ENCODE measurements at places on chromosomes 6 and 20.
A peak's percentile ranks its signal among the peaks of the same experiment; 100 is the strongest.

DNA sequence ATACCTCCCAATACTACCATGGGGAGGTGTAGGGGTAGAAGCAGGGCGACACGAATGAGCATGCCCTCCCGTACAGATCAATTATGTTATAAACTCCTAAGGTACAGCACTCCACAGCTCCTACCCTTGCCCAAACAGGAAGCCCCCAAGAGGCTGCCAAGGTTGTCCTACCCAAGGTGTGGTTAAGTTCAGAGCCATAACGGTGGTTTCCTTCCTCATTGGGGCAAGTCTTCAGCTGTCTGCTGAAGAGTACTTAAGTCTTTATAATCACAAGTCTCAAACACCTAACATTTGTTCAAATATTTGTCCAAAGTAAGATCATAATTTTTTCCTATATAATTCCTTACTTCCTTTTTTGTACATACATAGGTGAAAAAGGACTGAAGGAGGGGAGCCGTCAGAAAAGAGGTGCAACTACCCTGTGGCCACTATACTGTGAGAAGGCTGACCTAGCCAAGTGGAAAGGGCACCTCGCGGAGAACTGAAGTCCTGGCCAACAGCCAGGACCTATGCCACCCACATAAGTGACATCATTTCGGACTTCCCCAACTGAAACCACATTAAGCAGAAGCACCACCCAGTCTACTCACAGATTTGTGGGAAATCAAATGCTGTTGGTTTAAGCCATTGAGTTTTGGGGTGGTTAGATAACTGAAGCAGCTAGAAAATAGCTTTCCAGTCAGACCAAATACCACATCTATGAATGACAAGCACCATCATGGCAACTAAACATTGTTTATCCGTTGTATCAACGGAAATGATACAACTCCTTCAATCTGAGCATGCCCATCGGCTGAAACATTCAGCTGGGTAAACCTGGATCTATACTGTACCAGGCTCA is 2.9 kb upstream of the RAB22A start:
- DNase-seq = peak; percentile 44

DNA sequence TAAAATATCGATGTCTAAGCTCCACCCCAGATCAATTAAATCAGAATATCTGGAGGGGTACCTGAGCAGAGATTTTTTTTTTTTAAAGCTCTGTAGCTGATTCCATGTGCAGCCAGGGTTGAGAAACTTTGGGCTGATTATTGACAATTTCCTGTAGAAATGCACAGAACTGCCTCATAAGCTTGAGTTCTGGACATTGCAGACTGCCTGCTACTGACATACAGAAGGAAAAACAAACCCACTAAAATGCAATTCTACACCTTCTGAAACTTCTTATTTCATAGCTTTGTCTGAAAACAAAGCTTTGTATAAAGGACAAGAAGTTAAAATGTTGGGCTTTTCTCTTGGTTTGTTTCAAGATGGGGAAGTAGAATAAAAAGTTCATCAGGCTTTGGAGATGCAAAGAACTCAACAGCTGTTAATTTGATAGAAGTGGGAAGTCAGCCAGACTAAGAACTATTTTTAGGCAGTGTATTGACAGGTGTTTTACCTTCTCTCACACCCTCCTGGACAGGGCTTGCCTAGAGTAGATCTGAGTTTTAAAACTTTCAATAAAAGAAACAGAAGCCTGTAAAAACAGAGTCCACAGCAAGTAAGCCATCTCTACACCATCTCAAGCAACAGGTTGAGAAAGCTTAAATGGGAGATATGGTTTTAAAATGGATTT is 147.7 kb downstream of the KCNQ5 start:
- DNase-seq = no peak

DNA sequence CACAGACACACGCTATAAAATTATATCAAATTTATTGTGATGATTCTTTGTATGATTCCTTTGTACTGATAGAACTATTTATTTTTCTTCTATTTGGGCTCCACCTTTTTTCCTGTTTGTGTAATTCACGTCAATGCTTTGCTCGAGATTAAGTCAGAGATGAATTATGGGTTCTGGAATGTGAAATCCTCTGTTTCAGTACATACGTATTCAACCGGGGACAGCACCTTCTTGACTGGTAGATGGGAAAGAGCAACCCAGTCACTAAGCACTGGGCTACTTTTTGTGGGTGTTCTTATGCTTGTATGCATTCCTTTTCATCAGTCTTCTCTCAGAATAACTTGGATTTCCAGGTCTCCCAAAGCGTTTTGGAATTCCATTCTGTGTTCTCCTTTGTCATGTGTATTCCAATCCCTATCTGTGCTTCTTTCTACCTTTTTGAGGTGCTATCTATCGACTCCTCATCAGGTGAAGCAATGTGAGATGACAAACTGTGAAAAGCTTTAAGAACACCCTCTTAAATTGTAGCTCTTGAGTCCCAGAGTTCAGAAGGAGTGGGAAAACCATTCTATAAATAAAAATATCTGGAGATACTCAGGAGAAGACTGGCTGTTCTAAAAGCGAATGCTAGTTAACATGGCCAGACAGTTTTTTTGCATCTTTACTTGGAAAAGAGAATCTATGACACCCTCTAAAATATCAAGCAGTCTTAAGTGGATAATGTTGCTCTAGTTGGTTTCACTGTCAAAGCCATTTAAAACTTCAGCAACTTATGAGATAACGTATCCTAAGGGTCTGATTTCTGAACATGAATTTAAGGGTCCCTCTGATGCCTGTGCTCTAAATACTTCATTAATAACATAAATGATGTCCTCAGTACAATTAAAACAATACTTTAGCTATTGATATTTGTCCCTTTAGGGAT is 197.7 kb upstream of the PREP start:
- no peak for DNase-seq

DNA sequence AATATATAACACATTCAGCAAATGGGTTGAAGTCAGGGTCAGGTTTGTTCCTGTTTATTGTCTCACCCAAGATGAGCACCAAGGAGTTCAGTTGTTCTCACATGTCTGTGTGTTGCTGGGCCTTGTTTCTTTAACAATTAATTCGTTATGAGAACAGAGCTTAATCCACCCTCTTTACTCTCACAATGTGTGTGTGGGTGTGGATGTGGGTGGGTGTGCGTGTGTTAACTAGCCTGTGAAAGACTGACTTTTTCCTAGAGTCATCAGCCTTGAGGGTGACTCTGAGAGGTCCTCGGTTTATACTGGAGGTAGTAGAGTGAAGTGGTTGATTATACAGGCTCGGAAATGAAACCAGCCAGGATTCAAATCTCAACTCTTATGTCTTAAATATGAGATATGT is 672.1 kb downstream of the MAFB start:
- no peak for DNase-seq

DNA sequence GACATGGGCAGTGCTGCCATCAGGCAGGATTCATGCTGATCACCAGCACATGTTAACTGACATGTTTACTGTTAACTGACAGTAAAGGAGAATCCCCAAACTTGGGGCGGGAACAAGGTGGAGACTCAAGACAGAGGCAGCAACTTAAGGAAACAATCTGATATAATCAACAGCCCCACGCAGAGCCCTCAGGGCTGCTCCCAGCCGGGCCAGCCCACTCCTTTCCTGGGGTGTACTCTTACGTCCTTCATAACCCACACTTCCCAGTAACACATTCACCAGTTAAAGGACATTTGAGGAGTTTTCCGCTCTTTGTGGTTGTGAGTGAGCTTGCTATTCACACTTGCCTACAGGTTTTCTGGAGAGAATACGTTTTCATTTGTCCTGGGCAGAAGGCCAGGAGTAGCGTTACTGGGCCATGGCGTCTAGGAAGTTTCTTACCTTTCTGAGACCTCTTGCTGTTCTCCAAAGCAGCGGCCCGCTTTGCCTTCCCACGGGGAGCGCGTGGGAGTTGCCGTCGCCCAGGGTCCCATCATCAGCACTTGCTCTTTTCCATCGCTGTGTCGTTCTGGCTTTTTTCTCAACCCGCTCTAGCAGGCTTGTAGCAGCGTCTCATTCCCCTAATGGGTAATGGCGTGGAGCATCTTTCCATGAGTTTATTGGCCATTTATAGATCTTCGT is 56.4 kb downstream of the FOXF2 start:
- no peak for DNase-seq

GRCh38 chr20:9506280-9506821 is 8.0 kb upstream of the LAMP5 start:
- DNase-seq = no peak

DNA sequence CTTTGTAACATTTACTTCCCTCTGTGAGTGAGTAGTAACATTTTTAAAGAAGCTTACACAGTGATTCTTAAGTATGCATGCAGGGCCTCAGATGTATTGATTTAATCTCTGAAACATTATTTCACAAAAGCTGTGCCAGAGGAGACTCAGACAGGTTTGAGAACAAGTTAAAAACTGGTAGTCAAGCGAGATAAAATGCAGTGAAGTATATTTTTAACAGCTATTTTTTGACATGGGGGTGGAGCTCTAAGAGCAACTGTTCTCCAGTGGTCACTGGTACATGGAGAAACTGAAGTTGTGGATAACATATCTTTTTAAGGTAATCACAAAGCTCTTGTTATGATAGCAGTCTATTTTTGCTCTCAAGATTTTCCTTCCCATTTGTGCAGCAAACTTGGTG is 20.4 kb downstream of the DSTN start:
- no peak for DNase-seq

- no peak for DNase-seq
Observed at GRCh38 chr6:22954749-22955385, 385.5 kb downstream of the HDGFL1 start.

DNA sequence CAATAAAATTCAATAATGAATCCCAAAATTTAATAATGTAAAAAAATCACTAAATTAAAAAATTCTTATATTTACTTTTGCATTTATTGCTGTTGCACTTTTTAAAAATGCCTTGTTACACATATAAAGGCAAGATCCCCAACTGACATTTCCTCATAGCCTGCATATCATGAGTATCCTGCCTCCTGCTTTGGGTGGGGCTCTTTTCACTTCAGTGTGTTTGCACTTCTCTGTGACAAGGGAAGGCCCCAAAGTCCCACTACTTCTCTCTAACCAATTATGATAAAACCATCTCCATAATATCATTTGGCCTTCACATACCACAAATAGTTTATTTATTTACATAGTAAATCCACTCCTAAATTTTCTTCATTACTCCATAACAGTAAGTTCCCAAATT is 446.1 kb upstream of the MARCKS start:
- DNase-seq = no peak

- no peak for DNase-seq
Observed at GRCh38 chr6:25127076-25127837, 151.9 kb upstream of the CARMIL1 start.

GRCh38 chr20:25507385-25508082 is 77.8 kb downstream of the NINL start:
- no peak for DNase-seq

GRCh38 chr6:67916399-67916798 is 718.7 kb upstream of the ADGRB3 start:
- no peak for DNase-seq

- no peak for DNase-seq
Observed at GRCh38 chr6:100184473-100184872, 190.4 kb upstream of the MCHR2 start.

- no peak for DNase-seq
Observed at GRCh38 chr6:139161817-139162284, 27.0 kb downstream of the HECA start.

- no peak for DNase-seq
Observed at GRCh38 chr20:41830702-41831101, 212.5 kb upstream of the CHD6 start.

- DNase-seq = no peak
Observed at GRCh38 chr20:2237059-2237458, 58.7 kb upstream of the TGM3 start.

- DNase-seq = no peak
Observed at GRCh38 chr20:37075932-37076685, 19.7 kb downstream of the RBL1 start.

GRCh38 chr6:154134471-154135147 is 95.6 kb downstream of the OPRM1 start:
- DNase-seq = no peak

- DNase-seq = no peak
Observed at GRCh38 chr6:154447954-154448353, 62.5 kb downstream of the CNKSR3 start.

- no peak for DNase-seq
Observed at GRCh38 chr6:101800598-101800997, 407.1 kb downstream of the GRIK2 start.

Data from CD4-positive, alpha-beta T cell (primary cell).